Activated CD4-positive, alpha-beta T cell treated with anti-CD3 and anti-CD28 coated beads for 1 hour (primary cell): ENCODE measurements at places on chromosomes 5 and 9.

DNA sequence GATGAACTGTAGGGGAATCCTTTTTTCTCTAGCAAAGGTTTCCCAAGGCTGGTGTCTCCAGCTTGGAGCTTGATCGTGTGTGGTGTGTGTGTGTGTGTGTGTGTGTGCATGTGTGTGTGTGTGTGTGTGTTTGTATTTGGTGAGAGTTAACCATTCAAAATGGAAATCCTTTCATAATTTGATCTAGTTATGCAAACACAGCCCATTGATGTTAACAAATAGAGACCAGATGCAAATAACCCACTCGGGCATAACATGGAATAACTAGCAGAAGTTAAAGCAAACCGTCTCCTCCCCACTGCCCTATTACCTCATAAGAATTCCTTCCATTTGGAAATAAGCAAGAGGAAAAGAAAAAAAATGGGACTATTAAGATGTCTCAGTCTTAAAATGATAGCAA is 24.9 kb upstream of the ZSWIM6 start:
- no peak for DNase-seq

- DNase-seq: no peak
Observed at GRCh38 chr5:148956477-148957385, 106.1 kb downstream of the SH3TC2 start.

DNA sequence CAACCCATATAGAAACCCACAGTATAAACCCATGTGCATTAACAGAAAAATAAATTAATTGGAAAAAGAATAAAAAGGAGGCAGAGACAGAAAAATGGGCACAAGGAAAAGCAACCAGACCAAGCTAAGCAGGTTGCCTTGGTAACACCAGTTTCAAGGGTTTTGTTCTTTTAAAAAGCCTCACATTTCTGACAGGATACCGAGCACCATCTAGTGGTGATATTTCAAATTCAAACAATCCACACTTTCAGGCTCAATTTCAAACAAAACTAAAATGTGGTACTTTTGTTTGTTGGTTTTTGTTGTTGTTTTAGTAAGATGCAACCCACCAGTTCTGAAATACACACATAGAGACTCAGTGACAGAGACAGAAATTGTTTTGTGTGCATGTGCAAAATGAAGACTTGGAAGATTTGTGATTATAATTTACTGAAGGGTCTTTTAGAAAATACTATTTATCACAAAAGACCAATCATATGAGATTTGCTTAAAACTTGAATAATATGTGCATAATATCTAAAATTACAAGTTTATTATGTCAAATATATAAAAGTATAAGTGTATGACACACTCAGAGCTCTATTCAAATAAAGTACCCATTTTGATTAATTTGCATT is 318.2 kb downstream of the SLCO4C1 start:
- DNase-seq: no peak

GRCh38 chr5:90473396-90474234 is 956 bp downstream of the MBLAC2 start:
- DNase-seq: no peak

DNA sequence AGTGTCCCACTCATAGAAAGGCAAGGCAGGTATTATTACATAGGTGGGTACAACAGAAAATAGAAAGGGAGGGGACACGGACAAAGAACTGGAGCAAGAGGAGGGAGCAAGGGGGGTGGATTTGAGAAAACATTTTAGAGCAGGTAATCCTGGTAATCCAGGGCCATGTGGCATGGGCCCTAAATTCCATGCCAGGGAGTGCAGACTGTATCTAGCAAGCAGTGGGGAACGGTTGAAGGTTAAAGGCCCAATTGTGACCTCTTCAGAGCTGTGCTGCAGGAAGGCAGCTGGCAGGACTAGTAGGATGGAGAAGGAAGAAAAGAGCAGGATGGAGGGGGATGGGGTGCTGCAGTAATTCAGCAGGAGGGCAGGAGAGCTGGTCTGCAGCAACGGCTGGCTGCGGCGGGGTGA is 75.2 kb downstream of the PDE6A start:
- DNase-seq: no peak

GRCh38 chr5:133079048-133079447 is 27.2 kb downstream of the HSPA4 start:
- no peak for DNase-seq

GRCh38 chr9:90925581-90926257 is 124.1 kb downstream of the SYK start:
- DNase-seq: no peak

GRCh38 chr9:121038804-121039203 is 11.3 kb downstream of the C5 start:
- DNase-seq: no peak

- DNase-seq: no peak
Observed at GRCh38 chr5:21615195-21615765, 1237.9 kb downstream of the CDH12 start.

GRCh38 chr5:62310426-62311143 is 4.6 kb downstream of the KIF2A start:
- DNase-seq: no peak

DNA sequence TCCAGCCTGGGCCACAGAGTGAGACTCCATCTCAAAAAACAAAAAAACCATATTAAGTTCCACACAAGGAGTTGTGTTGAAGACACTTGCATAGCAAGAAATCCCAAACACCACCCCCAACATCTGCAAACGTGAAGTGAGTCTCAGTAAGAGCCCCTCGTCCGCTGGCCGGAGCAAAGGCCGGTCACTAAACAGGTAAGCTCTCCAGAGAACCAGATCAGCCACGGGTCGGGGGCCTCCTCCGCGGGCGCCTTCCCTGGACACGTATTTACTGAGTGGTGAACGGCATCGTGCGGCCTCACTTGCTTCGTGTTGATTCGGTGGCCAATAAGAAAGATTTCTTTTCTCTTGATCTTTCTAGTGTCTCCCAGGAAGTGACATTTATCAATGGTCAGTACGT is 93.6 kb downstream of the MRPL36 start:
- DNase-seq: no peak

DNA sequence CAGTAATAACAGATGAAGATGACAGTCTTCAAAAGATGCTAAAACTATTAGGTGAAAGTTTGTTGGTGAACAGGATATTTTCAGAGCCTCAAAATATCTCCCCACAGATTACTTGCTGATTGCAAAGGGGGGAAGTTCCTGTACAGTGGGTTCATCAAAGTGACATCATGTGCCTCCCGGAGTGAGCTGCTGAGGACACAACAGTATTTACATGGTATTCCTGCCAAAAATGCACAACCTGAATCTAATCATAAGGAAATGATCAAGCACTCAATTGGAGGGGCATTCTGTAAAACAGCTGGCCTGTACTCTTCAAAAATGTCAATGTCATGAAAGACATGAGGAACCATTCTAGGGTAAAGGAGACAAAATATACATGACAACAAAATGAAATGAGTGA is 18.9 kb upstream of the GLIS3 start:
- DNase-seq: no peak

GRCh38 chr5:4087110-4087509 is 491.5 kb downstream of the IRX1 start:
- DNase-seq: no peak

- DNase-seq: no peak
Observed at GRCh38 chr5:179311091-179311470, 34.2 kb downstream of the ADAMTS2 start.

DNA sequence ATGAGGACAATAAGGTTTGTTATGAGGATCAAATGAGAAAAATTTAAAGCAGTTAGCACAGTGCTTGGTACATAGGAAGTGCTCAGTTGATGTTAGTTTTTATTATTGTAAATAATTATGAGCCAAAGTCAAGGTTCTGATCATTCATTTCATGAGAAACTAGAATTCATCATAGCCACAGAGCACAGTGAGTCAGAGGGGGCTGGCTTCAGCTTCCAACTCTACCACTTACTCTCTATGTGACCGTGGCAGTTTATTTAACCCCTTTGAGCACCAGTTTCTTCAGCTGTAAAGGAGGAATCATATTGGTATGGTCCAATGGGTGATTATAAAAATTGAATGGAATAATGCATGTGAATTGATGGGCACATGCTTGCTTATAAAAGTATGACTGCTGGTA is 39.4 kb downstream of the KLHL3 start:
- no peak for DNase-seq

DNA sequence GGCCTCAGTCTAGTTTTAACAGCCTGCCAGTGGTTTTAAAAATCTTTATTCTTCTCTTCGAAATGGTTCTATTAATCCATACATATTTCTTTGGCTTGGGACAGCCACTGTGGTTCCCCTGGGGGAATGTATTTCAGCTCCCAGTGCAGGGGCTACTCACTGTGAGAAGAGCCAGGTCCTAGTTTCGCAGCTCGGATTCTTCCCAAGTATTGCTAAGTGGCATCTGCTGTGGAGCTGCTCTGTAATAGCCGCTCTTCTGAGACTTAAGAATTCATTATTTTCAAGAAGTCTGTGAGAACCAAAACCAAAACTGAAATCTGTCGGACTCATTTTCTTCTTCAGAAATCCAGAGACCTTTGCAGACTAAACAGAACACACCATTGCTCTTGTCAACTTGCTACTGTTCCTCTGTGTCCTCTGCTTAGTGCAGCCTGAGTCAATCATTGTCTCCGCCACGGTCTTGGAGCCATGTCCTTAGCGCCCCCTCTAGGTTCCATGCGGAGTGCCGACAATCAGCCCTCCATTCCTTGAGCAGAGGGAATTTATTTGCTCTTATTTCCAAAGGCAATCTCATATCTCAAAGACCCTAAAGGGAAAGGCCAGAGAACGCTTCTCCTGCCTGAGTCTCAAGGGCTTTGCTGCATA is 478.2 kb downstream of the SPATA31D1 start:
- no peak for DNase-seq

GRCh38 chr5:142472306-142472951 is 147.6 kb upstream of the SPRY4 start:
- DNase-seq: peak; percentile 17

- no peak for DNase-seq
Observed at GRCh38 chr5:17169507-17169906, 47.9 kb upstream of the BASP1 start.

DNA sequence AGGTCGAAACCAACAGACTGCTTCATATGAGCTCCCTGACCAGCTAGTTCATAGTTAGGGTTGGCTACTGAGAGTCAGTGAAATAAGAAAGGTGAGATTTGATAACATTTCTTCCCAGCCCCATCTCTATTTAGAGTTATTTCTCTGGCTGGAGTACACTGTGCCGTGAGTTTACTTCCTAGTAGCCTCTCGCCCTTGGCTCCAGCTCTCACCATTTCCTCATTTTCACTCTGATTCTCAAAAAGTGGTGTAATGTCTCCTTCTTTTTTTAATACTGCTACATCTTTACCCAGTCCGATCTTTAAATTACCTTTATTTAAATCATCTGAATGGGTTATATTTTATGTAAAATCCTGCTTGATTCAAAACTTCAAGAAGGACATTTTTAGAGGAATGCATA is 100.4 kb upstream of the FAM174A start:
- DNase-seq: no peak

DNA sequence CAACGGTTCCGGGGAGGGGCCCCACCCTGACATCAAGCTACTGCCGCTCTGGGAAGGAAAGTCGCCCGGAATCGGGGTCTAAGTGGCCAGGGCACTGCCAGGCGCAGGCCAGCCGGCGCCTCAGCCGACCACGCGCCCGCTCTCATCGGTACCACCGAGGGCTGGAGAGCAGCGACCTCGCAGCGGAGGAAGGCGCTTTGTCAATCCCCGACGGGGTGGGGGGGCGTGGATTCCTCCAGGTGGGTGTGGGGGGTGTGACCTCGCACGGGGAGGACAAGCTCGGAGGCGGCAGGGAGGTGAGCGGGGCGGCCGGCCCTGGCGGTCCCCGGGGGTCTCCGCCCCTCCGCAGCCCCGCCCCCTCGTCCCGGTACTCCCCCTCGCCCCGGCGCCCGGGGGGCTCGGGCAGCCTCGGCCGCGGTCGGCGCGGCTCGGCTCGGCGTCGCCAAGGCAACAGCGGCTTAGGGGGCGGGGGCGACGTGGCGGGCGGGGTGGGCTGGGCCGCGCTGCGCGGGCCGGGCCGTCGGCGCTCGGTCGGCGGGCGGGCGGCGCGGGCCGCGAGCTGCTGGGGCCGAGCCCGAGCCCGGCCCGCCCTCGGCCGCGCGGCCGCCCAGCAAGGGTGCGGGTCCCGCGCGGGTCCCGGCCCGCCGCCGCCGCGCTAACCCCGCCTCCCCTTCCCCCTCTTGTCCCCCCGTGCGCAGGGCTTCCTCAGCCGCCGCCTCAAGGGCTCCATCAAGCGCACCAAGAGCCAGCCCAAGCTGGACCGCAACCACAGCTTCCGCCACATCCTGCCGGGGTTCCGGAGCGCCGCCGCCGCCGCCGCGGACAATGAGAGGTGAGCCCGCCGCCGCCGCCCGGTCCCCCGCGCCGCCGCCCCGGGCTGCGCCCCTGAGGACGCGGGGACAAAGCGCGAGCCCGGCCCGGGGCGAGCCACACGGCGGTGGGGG is 47.5 kb downstream of the DAB2IP start:
- no peak for DNase-seq

DNA sequence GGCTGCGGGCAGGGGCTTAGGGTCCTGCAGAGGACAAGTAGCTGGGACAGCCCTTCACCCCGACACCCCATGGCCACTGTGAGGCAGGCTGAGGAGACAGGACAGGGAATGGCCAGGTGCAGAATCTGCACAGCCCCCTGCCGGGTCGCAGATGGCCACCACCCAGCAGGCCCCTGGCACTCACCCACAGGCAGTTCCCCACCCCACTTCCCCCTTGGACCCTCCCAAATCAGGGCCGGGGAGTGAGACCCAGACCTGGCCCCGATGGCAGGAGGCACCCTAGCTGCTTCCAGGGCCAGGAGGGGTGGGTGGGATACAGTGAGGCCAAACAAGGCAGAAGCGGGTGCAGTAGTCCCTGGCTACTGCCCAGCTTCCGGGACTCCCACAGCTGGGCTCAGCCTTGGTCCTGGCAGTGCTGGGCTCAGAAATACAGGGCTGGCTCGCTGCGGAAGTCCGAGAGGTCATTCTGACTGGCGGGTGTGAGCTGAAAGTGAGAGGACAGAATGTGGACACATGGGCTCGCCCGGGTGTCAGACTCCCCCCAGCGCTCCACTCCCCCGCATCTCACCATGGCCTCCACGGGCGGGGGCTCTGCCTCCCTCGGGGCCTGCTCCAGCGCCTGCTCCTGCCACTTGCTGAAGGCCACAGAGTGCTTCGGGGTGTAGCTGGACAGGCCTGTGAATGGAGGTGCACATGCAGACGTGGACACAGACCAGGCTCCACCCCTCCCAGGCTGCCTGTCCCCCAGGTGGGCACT is 3.4 kb downstream of the SSNA1 start:
- DNase-seq: no peak
